Melanocyte of skin (primary cell): ENCODE measurements at places on chromosomes 3 and 15. TPM values are rescaled to one million over a fixed set of nuclear protein-coding genes. Genes with fewer than 3 reads are reported as not detected.

The TRAIP gene
- 5.5 TPM in 2 replicates for total RNA-seq

The SELENOK gene
- 26.2 and 26.5 TPM in 2 replicates for total RNA-seq

The NDUFB5 gene
- 104 and 162 TPM in 2 replicates for total RNA-seq

The ZNF620 gene
- 1.7 and 1.8 TPM in 2 replicates for total RNA-seq

The EPHB3 gene
- 0.34 and 2.5 TPM in 2 replicates for total RNA-seq

The DPH3 gene
- 23.3 and 33.3 TPM in 2 replicates for total RNA-seq

The ATP10A gene
- total RNA-seq = 104 and 115 TPM in 2 replicates

The MEIS2 gene
- 0.31 and 1.00 TPM in 2 replicates for total RNA-seq

The FBXL2 gene
- 20.3 and 22.9 TPM in 2 replicates for total RNA-seq

The GOLGA6L6 gene
- total RNA-seq = not detected in 2 replicates
